ENCODE measurements at places on chromosomes 7 and 10. TPM values are rescaled to one million over a fixed set of nuclear protein-coding genes. Genes with fewer than 3 reads are reported as not detected.

PCLO gene
- total RNA-seq: 9.5 TPM

ITPRID1 gene
- 0.07 TPM for total RNA-seq

LEP gene
- total RNA-seq: not detected

CROT gene
- total RNA-seq: 21.9 TPM

IFIT2 gene
- 1.4 TPM for total RNA-seq

TMEM176A gene
- total RNA-seq: 106 TPM

TMEM184A gene
- total RNA-seq: 7.6 TPM

GRCh38 chr10:3107426-3107961, 40.1 kb downstream of the PFKP start:
- H3K27ac ChIP-seq: no peak overlapping the region
- H3K36me3 ChIP-seq: peaks cover 14% of the 10 kb centered on the region
- no peaks in the 10 kb centered on the region for H3K27me3 ChIP-seq
- H3K4me3 ChIP-seq: no peak overlapping the region

DNA sequence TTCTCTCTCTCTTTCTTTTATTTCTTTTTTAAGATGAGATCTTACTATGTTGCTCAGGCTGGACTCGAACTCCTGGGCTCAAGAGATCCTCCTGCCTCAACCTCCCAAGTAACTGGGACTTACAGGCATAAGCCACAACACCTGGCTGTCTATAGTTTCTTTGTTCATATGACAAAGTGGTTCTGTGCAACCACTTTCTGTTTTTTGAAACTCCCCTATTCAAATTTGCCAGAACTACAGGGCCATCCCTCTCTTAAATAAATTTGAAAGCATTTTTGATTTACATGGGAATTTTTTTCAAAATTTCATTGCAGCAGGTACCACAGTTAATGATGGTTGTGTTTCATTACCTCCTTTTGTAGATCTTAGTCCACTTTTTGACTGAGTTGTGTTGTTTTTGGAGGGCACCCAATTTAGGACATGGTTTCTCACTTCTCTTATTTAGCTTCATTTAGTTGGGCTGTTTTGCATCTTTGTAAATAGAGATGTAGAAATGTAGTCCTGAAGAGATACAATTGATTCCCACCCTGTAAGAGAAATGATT, 119.2 kb downstream of the LRRC4 start:
- no peak for DNase-seq
- peaks cover 17% of the 10 kb centered on the region for H3K4me1 ChIP-seq
- no peaks in the 10 kb centered on the region for H3K27me3 ChIP-seq
- H3K4me3 ChIP-seq: no peak overlapping the region

- no peak for DNase-seq
- no peaks in the 10 kb centered on the region for H3K36me3 ChIP-seq
- no peak overlapping the region for H3K27ac ChIP-seq
- no peaks in the 10 kb centered on the region for H3K4me1 ChIP-seq
- no peak overlapping the region for H3K4me3 ChIP-seq
Observed at GRCh38 chr7:10888861-10889260, 84.8 kb upstream of the PHF14 start.

GRCh38 chr10:125144693-125145623, 15.4 kb downstream of the CTBP2 start:
- peaks cover 13% of the 10 kb centered on the region for H3K36me3 ChIP-seq
- H3K27me3 ChIP-seq: no peaks in the 10 kb centered on the region
- no peak for DNase-seq

GRCh38 chr10:117139581-117140524, 1.8 kb upstream of the VAX1 start:
- no peak overlapping the region for H3K4me3 ChIP-seq
- H3K36me3 ChIP-seq: peaks cover 3% of the 10 kb centered on the region
- peaks cover 90% of the 10 kb centered on the region for H3K27me3 ChIP-seq
- no peak overlapping the region for H3K27ac ChIP-seq
- no peak for DNase-seq

GRCh38 chr10:12710594-12711349, 290.7 kb downstream of the CCDC3 start:
- H3K27me3 ChIP-seq: no peaks in the 10 kb centered on the region
- H3K4me3 ChIP-seq: no peak overlapping the region
- H3K4me1 ChIP-seq: peaks cover 38% of the 10 kb centered on the region
- DNase-seq: no peak

DNA sequence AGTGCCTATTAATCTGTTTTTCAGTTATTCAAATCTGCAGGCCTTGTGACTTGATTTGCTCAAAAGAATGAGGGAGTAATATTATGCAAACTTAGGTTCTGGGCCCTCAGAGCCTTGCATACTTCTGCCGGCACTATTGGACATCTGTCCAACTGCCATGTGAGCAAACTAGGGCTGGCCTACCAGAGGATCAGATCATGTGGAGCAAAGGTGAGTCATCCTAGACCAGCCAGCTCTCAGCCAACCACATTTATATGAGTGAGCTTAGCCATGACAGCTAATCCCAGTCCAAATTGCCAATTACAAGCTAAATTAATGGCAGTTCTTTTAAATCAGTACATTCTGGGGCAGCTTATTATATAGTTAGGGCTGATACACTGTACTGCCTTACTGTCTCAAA, 69.6 kb downstream of the SDHAF3 start:
- no peak overlapping the region for H3K27ac ChIP-seq
- no peak overlapping the region for H3K4me3 ChIP-seq
- H3K27me3 ChIP-seq: no peaks in the 10 kb centered on the region
- no peak for DNase-seq
- no peaks in the 10 kb centered on the region for H3K4me1 ChIP-seq

DNA sequence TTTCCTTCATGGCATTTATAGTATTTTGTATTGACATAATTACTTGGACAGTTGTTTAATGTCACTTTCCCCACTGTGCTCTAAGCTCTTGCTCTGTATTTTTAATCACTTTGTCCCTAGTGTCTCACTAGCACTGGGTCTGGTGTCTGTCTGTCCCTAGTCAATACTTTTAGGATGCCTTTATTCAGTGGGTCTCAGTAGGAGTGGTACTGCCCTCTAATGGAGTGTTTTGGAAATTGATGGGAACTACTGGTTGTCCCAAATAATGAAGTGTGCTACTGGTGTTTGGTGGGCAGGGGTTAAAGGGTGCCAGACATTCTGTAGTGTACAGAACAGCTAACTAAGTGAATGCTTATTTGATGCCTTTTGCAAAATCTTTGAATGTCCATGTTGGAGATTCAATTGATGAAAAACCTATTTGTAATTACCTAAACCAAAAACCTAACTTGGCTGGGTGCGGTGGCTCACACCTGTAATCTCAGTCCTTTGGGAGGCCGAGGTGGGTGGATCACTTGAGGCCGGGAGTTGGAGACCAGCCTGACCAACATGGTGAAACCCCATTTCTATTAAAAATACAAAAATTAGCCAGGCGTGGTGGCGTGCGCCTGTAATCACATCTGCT, 33.3 kb downstream of the CDK14 start:
- no peaks in the 10 kb centered on the region for H3K27me3 ChIP-seq
- H3K36me3 ChIP-seq: peaks cover 10% of the 10 kb centered on the region
- no peak overlapping the region for H3K4me3 ChIP-seq

GRCh38 chr7:140439359-140439758, 35.5 kb downstream of the RAB19 start:
- H3K27ac ChIP-seq: peak overlapping the region; percentile 82
- H3K4me3 ChIP-seq: no peak overlapping the region
- no peaks in the 10 kb centered on the region for H3K4me1 ChIP-seq
- H3K36me3 ChIP-seq: peaks cover 4% of the 10 kb centered on the region
- DNase-seq: no peak

DNA sequence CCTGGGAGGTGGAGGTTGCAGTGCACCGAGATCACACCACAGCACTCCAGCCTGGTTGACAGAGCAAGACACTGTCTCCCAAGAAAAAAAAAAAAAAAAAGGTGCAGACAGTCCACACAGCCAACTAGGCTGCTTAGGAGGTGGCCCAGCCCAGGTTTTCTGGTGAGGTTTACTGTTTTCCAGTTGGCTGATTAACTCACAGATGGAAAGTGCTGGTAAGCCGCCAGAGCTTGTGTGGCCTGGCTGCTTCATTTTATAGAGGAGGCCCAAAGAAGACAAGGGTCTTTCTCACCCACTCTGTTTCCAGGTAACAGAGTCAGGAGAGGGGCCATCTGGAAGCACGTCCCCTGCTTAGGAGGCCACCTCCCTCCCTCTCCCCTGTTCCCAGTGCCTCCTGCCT, 6.2 kb downstream of the RHBDD2 start:
- H3K36me3 ChIP-seq: peaks cover 23% of the 10 kb centered on the region
- no peaks in the 10 kb centered on the region for H3K27me3 ChIP-seq
- no peak for DNase-seq
- H3K4me1 ChIP-seq: peaks cover 18% of the 10 kb centered on the region
- no peak overlapping the region for H3K4me3 ChIP-seq

DNA sequence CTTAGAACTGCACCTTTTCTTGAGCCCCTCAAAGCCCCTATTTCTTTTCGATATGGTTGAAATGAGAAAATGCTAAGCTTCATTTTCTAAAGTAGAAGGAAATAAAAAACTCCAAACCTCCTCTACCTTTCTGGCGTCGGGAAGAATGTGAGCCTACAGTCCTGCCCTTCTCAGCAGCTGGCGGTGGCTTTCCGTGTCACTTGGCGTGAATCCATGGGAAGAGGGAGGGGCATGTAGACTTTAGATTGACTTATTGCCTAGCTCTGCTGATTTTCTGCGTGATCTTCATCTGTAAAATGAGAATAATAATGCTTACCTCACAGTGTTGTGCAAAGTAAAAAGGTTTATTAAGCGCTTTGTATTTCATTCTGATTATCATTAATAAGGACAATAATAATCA, 35.0 kb downstream of the PRR15 start:
- DNase-seq: no peak
- no peaks in the 10 kb centered on the region for H3K36me3 ChIP-seq
- no peak overlapping the region for H3K4me3 ChIP-seq
- peak overlapping the region; percentile 44 for H3K27ac ChIP-seq

GRCh38 chr7:151461096-151461941, 21.4 kb upstream of the CRYGN start:
- peaks cover 22% of the 10 kb centered on the region for H3K4me1 ChIP-seq
- no peak overlapping the region for H3K4me3 ChIP-seq
- DNase-seq: no peak
- peaks cover 36% of the 10 kb centered on the region for H3K36me3 ChIP-seq
- H3K27me3 ChIP-seq: no peaks in the 10 kb centered on the region

GRCh38 chr7:106914018-106914607, 49.0 kb downstream of the PIK3CG start:
- H3K4me1 ChIP-seq: no peaks in the 10 kb centered on the region
- no peak for DNase-seq
- H3K4me3 ChIP-seq: no peak overlapping the region
- no peaks in the 10 kb centered on the region for H3K36me3 ChIP-seq
- H3K27me3 ChIP-seq: peaks cover 3% of the 10 kb centered on the region

- H3K27me3 ChIP-seq: peaks cover 59% of the 10 kb centered on the region
- no peaks in the 10 kb centered on the region for H3K4me1 ChIP-seq
- H3K36me3 ChIP-seq: no peaks in the 10 kb centered on the region
Observed at GRCh38 chr10:49118430-49119074, 3.2 kb upstream of the VSTM4 start.

- H3K36me3 ChIP-seq: peaks cover 3% of the 10 kb centered on the region
- no peak for DNase-seq
- no peak overlapping the region for H3K4me3 ChIP-seq
- H3K4me1 ChIP-seq: peaks cover 5% of the 10 kb centered on the region
- no peaks in the 10 kb centered on the region for H3K27me3 ChIP-seq
- H3K27ac ChIP-seq: no peak overlapping the region
Observed at GRCh38 chr7:94623820-94624219, 32.1 kb downstream of the SGCE start.

DNA sequence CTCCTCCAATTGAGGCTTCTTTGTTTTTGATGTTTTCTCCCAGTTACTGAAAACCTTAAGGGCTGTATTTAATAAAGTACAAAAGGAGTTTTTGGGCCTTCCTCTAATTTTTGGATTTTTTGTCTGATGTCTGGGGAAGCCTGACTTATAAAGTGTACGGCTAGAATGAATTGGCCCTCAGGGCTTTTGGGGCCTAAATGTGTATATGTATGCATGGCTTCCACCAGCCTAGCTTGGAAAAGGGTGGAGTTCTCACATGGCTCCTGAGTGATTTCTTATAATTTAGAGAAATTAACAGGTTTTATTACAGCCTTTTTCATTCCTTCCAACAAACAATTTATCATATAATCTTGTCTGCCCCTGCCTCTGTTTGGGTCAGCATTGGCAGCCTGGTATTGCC, 10.4 kb upstream of the TBATA start:
- no peak for DNase-seq
- no peak overlapping the region for H3K4me3 ChIP-seq
- H3K36me3 ChIP-seq: no peaks in the 10 kb centered on the region
- H3K27me3 ChIP-seq: peaks cover 17% of the 10 kb centered on the region

- H3K27ac ChIP-seq: no peak overlapping the region
- DNase-seq: no peak
Observed at GRCh38 chr10:88477343-88478085, 105.6 kb downstream of the RNLS start.

DNA sequence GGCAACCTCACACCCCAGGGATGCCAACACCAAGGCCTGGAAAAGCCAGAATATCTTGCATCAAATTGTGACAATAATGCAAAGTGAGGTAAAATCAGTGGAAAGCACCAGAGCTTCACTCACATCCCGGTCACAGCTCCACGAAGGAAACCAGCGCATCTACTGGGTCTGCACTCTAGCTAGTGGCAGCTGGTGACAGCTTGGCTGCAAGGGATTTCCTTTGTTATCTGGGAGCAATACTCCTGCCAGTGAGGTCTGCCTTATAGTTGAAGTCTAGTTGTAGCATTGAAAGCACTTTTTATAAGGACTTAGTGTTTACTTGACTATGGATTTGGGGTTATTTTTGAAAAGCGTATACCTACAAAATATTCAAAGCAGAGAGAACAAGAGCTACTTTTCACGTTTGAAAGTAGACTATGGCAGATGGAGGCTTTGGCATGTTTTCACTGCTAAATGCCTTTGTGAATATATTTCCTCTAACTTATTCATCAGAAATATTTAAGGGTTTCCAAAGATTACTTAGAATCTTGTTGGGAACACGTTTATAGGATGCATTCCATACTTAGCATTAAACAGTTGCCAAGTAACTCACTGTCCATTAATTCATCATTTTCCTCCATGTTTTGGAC, 26.1 kb downstream of the WDFY4 start:
- H3K27me3 ChIP-seq: peaks cover 30% of the 10 kb centered on the region
- H3K4me1 ChIP-seq: no peaks in the 10 kb centered on the region
- no peak for DNase-seq
- no peak overlapping the region for H3K4me3 ChIP-seq
- no peak overlapping the region for H3K27ac ChIP-seq
- no peaks in the 10 kb centered on the region for H3K36me3 ChIP-seq

GRCh38 chr7:155213385-155213784, 84.3 kb upstream of the INSIG1 start:
- H3K27me3 ChIP-seq: peaks cover 3% of the 10 kb centered on the region
- H3K27ac ChIP-seq: peak overlapping the region; percentile 99
- H3K4me3 ChIP-seq: peak overlapping the region; percentile 90
- peaks cover 19% of the 10 kb centered on the region for H3K4me1 ChIP-seq

GRCh38 chr10:103691723-103692435, 163.5 kb downstream of the SH3PXD2A start:
- DNase-seq: no peak
- peaks cover 31% of the 10 kb centered on the region for H3K4me1 ChIP-seq
- H3K27me3 ChIP-seq: peaks cover 22% of the 10 kb centered on the region
